ENCODE measurements at places on chromosomes 4 and X.
A peak's percentile ranks its signal among the peaks of the same experiment; 100 is the strongest.

- peak; percentile 40 for DNase-seq
Measured at GRCh38 chr4:174314770-174315169, 31.1 kb downstream of the CEP44 start.

DNA sequence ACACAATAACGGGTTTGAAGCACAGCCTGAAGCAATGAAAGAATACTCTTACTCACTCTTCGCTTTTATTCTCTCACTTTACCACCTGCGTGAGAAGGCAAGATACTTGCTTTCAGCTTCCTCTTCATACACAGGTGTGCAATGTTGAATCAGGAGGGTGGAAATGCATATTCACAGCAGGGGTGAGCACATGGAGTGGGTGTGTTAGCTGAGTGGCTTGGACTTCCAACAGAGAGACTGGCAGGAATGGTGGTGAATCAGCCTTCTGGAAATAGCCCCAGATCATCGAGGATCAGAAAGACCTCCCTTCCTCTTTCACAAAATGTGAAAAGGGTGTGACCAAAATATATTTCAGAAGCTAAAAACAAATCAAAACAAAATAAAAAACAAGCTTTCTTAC is 521.2 kb downstream of the STIM2 start:
- DNase-seq = no peak

DNA sequence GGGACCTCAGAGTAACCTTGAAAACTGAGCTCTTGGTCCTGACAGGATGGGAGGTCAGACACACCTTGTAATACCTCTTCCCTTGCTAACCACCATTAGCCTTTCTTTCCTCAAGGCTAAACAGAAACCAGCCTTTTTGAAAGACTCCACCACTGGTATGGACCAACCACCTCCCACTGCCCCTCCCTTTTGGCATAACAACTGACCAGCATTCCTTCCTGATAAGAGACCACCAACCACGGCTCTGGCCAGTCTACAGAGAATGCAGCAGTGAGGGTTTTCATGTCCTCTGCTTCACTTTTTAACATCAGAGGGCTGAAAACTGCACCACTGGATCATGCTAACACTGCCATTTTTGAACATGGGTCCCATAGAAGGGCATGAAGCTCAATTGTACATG is 100.2 kb upstream of the MID1IP1 start:
- no peak for DNase-seq

DNA sequence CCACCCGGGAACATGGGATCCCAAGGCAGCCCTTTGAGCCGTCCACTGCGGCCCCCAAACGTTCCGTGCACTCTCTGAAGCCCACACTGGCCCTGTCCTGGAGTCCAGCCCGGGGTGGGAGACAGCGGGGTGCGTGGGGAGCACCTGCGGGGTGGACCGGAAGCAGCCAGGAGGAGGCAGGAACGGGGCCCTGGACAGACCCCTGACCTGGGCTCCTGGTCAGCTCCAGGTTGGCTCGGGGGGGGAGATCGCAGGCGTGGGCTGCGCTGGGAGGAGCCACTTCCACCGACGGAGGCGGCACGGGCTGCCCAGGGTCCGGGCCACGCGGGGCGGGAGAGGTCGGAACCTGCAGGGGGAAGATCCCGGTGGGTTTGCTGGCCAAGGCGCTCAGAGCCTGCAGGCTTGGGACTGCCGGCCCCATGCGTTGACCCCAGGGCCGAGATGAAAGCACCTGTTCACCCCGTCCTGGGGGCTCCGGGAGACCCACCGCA is 5.7 kb upstream of the PLCXD1 start:
- no peak for DNase-seq

DNA sequence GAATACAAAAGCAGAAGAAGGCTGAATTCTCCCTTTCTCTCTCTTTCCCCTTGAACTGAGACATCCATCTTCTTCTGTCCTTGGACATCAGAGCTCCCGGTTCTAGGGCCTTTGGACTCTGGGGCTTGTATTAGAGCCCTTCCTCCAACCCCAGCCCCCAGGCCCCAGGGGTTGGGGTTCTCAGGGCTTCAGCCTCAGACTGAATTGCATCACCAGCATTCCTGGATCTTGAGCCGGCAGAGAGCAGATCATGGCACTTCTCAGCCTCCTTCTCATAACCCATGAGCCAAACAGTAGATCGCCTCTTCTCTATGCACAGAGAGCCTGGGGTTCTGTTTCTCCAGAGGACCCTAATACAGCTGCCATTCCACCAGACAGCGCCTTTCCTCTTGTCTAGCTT is 25.3 kb upstream of the CLDN24 start:
- DNase-seq = peak; percentile 12

- DNase-seq = no peak
Measured at GRCh38 chrX:140092121-140092520, 126.8 kb upstream of the CXorf66 start.

- no peak for DNase-seq
Measured at GRCh38 chrX:149908308-149908707, 21.1 kb upstream of the HSFX4 start.

DNA sequence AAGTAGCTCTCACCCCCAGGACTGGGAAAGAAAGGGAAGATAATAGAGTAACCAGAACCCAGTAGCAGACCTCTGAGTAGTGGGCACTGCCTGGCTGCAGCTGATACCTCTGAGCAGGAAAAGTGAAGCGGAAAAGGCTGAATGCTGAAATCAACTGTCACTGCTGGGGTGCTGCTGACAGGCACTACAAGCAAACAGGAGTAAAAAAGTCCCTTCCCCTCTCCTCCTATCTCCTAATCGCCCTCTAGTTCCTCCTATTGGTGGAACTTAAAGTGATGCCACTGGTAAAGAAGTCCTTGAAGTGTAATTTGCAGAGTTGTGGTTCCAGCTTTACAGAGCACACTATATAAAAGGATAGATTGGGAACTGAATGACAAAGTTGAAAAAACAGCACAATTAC is 32.8 kb upstream of the GLRB start:
- DNase-seq = peak; percentile 12

DNA sequence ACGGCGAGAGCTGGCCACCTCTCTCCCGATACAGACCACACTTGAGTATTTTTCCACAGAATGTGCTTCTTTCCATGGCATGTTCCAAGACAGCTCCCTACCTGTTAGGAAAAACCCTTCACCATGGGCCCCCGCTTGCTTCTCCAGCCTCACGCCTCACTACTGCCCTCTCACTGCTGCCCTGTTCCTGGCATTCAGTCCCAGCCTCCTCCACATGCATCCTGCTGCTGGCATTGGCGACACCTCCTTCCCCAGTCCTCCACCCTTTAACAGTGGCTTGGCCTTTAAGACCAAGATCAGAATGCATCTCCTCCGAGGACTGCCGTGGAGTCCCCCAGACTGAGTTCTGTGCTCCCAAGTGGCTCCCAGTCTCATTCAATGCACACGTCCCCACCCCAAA is 10.7 kb downstream of the PNMA6F start:
- no peak for DNase-seq

DNA sequence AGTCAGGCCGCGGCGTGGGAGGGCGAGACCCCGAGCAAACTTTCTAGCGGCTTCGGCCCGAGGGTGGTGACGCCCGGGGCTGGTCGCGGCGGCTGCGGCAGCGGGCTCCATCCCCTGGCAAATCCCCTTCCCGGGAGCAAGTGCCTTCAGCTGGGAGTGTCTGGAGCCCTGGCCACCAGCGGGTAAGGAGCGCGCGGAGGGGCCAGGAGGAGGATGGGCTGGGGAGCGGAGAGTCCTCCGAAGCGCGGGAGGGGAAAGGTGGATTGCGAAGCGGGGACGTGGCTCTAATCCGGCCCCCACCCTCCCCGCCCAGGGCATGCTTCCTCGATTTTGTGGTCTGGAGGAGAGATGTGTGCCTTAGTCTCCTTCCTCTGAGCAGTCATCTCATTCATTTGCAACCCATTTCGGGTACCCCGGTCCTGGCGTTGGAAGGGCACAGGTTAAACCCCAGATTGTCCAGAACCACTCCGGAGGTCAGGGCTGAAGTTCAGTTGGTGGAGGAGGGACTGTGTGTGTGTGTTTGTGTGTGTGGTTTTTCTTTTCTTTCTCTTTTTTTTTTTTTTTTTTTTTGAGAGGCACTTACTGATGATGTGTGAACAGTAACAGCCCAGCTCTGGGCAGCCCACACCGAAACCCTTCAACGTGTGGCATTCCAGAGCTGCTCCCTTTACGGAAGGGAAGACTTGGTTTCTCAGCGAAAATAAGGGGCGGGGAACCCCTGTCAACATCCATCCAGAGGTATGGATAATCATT is 516 bp downstream of the SGMS2 start:
- peak; percentile 50 for DNase-seq

DNA sequence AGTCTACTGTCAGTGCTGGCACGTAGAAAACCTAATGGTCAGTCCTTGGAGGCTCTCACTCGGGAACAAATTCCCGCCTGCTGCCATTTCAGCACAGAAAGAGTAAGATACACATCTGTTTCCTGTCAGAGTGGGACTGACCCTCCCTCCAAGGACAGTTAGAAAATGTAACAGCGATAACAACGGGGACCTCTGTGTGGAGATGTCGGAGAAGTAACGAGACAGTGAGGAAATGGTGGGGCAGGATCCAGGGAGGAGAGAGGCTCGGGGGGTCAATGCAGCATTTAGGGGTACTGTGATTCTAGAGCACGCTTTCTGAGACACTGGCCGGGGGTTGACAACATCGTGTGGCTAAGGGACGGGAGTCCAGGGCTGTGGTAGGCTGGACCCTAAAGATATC is 36.0 kb upstream of the SORCS2 start:
- DNase-seq = no peak

- DNase-seq = no peak
Measured at GRCh38 chr4:112953262-112953661, 96.2 kb upstream of the ANK2 start.

- no peak for DNase-seq
Measured at GRCh38 chrX:38893441-38893840, 92.2 kb downstream of the MID1IP1 start.

GRCh38 chrX:115602729-115603389 is 41.9 kb downstream of the PLS3 start:
- no peak for DNase-seq

DNA sequence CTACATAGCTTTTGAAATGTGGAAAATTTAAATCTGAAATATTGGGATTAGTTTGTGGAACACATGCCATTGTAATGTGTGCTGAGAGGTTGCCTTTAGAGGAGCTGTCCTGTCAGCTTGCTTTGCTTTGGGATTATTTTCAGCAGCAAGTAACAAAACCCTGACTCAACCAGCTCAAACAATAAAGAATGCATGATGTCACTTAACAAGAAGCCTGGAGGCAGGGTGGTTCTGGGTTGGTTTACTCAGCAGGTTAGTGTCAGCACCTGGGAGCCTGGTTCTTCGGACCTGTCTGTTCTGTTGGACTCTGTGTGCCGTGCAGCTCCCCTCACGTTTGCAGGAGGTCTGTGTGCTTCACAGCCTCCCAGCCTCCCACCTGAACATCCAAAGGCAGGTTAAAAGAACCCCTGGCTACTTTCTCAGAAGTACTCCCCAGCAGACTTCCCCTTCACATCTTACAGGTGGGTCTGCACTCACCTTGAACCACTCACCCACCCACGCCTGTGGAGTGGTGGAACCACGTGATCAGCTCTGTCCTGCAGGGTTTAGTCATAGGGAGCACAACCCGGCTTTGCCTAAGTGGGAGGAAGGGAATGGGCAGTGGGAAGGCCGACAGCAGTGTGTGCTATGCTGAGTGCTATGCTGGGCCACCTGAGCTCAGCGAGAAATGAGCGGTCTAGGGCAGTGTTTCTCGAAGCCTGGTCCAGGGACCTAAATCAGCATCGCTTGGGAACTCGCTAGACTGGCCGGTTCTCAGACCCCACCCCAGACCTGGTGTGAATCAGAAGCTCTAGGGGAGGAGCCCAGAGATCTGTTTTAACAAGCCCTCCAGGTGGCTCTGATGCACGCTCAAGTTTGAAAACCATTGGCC is 20.4 kb downstream of the TMEM131L start:
- peak; percentile 86 for DNase-seq

DNA sequence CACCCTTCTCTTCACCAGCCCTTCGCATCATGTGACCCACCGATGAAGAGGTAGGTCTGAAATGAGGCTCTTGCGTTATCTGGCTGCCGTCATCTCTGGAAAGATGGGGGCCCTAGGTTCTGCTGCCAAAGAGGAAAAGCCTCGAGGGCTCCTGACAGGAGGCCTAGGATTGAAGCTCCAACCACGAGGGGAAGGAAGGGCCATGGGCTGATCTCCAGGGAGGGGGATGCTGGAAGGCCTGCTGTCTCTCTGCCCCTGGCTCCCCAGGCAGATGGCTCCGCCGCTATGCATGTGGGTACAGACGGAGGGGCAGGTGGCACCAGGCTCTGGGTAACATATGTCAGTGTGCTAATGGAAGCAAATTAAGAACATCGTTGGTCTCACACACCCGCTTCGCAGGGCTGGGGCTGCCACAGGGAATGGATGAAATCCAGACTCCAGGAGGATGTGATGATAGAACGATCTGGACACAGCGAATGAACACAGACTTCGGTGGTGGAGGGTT is 44.9 kb downstream of the AFAP1 start:
- DNase-seq = no peak

DNA sequence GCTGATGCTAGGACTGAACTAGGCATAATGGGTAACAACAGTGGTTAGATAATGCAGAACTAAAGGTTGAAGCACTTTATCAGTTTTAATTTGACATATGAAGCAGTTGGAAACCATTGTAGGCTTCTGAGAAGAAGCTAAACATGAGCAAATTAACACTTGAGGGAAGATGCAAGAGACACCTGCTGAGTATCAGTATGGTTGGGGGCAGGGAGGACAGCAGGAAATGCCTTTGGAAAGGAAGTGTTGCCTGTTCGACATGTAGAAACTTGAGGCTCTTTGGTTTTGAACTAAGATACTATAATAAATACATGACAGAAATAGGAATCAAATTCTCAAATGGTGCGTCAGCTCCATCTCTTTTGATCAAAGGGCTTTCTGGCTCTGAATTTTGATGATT is 115.6 kb downstream of the FHIP1A start:
- no peak for DNase-seq

- no peak for DNase-seq
Measured at GRCh38 chr4:110613745-110614144, 9.1 kb downstream of the PITX2 start.

GRCh38 chr4:142242156-142242555 is 603.9 kb downstream of the INPP4B start:
- DNase-seq = no peak

GRCh38 chr4:24922416-24922815 is 9.6 kb upstream of the CCDC149 start:
- DNase-seq = no peak

DNA sequence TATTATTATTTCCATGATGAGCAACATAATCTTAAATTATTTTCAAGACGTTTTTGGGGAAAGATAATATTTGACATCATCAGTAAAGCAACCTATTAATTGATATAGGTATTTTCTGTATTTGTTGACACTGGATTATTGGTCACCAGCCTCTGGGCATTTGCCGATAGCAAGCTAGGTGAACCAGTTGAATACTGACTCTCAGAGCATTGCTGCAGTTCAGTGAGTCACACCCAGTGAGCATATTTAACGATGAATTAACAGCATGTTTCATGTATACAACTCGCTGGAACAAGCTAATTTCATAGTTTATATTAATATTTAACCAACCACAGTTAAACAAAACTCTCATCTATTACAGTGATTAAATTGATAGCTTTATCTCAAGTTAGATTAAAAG is 1006.0 kb upstream of the DIAPH2 start:
- DNase-seq = no peak

DNA sequence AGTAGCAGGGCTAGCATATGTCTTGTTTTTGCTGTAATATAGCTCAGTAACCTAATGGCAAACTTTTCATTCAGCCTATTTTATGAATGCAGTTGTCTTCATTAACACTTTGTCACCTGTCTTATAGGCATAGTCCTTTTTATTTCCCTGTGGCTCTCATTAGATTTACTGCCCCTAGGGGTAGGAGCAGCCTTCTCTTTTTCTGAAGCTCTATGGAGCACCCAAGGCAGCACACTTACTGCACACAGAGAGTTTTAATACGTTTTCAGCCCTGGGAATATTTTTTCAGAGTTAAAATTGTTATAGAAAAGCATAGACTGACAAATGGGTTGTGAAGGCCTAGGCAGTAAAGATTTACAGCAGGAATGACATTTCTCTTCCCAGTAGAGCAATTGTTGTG is 406.8 kb downstream of the TMA16 start:
- no peak for DNase-seq

Data from AG08395 (cell line).